Stomach (tissue), 19 donors: ENCODE measurements at places on chromosomes 3 and 15. TPM values are rescaled to one million over a fixed set of nuclear protein-coding genes. Genes with fewer than 3 reads are reported as not detected.

GRCh38 chr3:4396542-4396941 lies 70.5 kb downstream of the SUMF1 start:
- DNase-seq = no peak

GRCh38 chr15:68537097-68537496 lies 41.7 kb upstream of the CORO2B start:
- no peak for DNase-seq

- DNase-seq = no peak
Observed at GRCh38 chr15:59229015-59229414, 22.4 kb downstream of the LDHAL6B start.

The CAV3 gene
- total RNA-seq = 0.73 TPM

The THAP10 gene
- 2.4 TPM for total RNA-seq

DNA sequence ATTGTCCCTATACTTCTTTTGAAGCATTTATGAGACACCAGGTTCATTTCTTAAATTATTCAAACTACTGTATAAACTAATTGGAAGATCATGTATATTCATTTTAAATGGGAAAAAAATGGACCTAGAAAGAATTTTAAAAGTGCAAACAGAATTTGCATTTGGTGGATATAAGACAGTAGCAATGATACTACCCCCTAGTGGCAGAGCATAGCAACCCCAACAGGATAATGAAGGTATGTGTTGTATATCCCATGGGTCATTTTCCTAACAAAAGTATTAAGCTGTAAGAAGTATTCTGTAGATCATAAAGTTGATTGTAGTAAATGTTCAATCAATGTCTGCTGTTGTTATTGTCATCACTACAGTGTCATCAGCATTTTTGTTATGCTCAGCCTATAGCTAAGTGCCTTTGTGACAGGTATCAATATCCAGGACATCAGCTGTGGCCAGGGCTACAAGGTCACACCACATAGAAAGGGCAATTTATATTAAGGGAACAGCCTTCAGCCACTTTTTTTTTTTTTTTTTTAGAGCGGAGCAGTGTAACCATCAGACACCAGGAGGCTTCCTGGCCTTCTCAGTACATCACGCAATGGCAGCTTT lies 175.8 kb downstream of the FOXB1 start:
- DNase-seq = peak; percentile 56

DNA sequence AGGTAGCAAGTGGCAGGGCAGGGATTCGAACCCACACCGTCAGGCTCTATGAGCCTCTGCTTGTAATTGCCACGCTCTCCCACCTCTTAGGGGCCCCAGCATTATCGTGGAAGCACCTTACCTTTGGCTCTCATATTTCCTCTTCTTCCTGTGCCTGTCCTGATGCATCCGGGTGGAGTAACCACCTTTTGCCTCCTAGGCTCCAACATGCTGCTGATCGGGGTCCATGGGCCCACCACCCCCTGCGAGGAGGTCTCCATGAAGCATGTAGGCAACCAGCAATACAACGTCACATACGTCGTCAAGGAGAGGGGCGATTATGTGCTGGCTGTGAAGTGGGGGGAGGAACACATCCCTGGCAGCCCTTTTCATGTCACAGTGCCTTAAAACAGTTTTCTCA lies 40.4 kb downstream of the DNASE1L3 start:
- DNase-seq = no peak
